Activated gamma-delta T cell (primary cell): ENCODE measurements at places on chromosomes 1 and 21.

DNA sequence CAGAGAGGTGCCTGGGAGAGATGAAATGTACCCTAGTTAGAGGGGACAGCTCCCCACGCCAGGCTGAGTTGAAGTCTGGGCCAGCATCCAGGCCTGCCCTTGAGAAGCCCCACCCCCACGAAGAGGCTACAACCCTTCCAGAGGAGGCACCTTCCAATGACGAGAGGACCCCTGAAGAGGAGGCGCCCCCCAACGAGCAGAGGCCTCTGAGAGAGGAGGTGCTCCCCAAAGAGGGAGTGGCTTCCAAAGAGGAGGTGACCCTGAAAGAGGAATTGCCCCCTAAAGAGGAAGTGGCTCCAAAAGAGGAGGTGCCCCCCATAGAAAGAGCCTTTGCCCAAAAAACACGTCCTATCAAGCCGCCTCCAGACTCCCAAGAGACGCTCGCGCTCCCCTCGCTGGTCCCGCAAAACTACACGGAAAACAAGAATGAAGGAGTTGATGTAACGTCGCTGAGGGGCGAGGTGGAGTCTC lies 3.1 kb downstream of the EVA1B start:
- no peak for DNase-seq

DNA sequence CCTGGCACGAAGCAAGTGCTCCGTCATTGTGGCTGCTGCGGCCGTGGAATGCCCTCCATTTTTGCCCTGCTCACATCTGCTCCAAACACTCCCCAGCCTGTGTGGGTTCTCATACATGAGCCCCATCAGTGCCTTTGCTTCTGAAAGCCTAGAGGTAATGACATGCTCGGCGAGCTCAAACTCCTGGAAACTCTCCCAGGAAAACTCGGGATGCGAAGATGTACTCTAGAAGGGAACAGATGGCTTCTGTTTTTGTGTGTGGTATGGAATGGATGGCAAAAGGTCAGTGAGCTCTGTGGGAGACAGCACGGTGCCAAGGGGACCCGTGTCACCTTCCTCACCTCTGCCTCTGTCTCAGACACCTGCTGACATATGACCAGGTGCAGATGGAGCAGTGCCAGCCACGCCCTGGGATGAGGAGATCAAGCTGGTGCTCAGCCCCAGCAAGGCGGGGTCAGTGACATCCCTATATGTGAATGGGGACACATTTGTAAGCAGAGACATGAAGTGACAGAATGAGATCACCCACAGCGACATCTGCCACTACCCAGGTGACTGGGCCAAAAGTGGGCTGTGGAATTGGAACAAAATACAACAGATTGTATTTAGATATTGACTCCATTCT lies 84.1 kb upstream of the COX20 start:
- no peak for DNase-seq

- no peak for DNase-seq
Measured at GRCh38 chr1:67465375-67465774, 35.2 kb upstream of the SERBP1 start.

DNA sequence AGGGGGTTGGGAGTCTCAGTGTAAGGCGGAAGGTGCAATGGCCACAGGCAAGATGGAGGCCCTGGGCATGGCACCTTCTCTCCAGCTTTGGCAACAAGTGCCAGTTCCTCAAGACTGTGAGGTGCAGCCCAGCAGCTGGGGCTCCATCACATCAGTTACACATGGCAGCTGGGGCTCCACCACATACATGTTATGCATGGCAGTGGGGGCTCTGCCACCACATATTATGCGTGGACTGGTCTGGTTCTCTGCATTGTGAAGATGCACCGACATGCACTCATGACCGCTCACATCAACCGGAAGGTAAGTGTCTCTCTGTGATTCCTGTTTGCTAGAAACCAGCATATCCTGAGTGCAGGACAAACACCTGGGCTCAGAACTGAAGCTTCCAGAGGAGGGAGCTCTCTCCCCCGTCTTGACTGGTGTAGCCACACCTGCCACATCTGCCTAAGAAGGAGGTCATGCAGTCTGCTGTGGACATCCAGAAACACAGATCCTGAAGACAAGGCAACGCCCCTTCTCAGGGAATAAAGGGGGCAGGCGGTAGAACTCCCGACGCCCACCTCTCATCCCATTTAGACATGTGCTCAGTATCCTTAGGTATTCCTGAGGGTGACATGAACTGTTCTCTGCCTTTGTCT lies 104.1 kb upstream of the TMPRSS2 start:
- DNase-seq, result no peak

DNA sequence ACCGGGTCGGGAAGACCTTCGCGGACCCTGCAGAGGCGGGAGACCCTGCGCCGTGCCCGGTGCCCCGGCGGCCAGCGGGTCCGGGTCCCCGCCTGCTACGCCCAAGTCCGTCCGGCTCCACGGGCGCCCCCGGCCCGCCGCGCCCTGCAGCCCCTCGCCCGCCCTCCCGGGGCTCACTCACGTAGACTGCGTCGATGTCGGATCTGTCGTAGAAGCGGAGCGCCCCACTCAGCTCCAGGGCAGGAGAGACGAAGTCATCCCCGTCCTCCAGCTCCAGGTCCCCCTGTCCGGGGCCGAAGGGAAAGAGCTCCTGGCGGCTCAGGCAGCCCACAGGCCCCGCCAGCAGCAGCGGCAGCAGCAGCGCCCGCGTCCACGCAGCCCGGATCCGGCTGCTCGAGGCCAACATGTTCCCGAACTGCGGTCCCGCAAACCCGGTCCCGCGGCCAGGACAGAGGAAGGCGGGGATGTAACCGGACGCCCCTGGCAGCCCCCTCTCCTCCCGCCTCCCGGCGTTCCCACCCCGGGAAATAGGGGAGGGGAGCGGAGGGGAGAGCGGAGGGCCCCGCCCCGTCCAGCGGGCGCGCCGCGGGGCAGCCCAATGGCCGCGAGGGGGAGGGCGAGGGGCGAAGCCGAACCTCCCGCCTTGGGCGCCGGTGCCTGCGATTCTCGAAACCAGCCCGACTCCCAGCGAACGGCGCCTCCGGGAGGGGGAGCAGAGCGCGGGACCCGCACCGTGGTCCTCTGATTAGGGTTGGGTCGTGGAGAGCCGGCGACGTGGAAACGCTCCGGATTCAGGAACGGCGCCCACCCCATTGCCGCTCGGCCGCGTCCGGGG lies at the start of gene NID1:
TSS of gene NID1 (minus strand) at position 417 of the 835 bp plus-strand sequence. CDS start at position 406, 11 bp downstream.
- peak; percentile 16 for DNase-seq

- no peak for DNase-seq
Measured at GRCh38 chr1:182869241-182869666, 30.1 kb downstream of the DHX9 start.

- no peak for DNase-seq
Measured at GRCh38 chr1:19563324-19564097, 78.2 kb upstream of the CAPZB start.
